ENCODE measurements at places on chromosomes 7 and 10. TPM values are rescaled to one million over a fixed set of nuclear protein-coding genes. Genes with fewer than 3 reads are reported as not detected.

PPP1R17 gene
- 2.5 TPM for total RNA-seq

SLC26A5 gene
- total RNA-seq = 0.40 TPM

PIK3CG gene
- not detected for total RNA-seq

GRCh38 chr7:8442814-8443304 lies 9.4 kb downstream of the NXPH1 start:
- no peak for DNase-seq

- DNase-seq = no peak
These were observed 151.2 kb upstream of the MINDY3 start for GRCh38 chr10:16011548-16011947.

Data from H1 (cell line).